GOT3 (cell line): ENCODE measurements at places on chromosomes 16 and 17.

GRCh38 chr16:24977678-24978075 is 37.5 kb downstream of the ARHGAP17 start:
- no peak for DNase-seq

GRCh38 chr16:79972053-79972704 is 371.6 kb upstream of the MAF start:
- DNase-seq: no peak

DNA sequence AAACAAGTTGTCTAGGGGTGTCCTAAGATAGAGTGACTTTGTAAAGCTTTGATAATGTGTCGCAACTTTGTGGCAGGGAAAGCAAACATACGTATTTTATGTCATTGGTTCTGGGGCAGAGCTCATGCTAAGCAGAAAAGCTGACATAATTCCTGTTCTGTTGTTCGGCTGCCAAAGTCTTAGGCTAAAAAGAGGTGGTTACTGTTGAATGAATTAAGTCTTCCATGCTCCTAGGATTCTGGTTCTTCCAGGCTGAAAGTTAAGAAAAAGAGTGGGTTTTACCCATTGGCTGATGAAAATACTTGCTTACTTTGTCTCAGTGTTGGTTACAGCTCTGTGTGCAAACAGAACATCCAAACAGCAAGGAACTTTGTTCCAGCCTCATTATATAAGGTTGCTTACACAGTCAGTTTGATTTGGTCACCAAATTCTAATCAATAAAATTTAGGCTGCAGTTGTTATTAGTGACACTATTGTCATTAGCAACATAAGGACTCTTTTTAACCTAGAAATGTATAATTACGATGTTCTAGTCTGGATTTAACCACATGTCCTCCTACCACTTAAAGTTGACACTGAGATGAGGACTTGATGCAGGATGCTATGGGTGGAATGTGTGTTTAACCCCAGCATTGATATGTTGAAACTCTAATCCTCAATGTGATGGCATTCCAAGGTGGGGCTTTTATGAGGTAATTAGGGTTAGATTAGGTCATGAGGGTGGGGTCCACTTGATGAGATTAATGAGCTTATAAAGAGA is 114.0 kb upstream of the GOT2 start:
- DNase-seq: no peak

- DNase-seq: no peak
Observed at GRCh38 chr17:79176792-79177601, 102.4 kb downstream of the ENGASE start.

GRCh38 chr16:62363501-62363900 is 327.3 kb upstream of the CDH8 start:
- DNase-seq: no peak

GRCh38 chr17:28227316-28228108 is 91.5 kb upstream of the TMEM97 start:
- DNase-seq: no peak

- DNase-seq: no peak
Observed at GRCh38 chr16:69514356-69514755, 51.4 kb upstream of the NFAT5 start.

GRCh38 chr17:80805032-80805751 is 186.4 kb upstream of the CHMP6 start:
- DNase-seq: no peak

DNA sequence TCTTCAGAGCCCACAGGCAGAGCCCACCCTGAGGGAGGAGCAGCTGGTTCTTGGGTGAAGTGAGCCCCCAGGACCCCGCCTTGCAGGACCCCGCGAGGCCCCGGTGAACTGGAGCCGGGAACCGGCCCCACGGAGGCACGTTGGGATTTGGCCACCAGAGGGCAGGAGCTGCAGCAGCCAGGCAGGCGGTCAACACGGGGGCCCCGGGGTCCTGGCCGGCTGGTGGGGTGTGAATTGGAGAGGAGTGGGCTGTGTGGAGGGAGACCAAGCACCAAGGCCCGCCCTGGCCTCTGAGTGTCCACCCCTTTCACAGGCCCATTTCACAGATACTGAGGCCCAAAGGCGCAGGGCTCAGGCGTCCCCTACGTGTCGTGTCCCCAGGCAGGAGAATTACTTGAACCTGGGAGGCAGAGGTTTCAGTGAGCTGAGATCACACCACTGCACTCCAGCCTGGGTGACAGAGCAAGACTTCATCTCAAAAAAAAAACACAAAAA is 2.2 kb downstream of the DPEP1 start:
- DNase-seq: no peak

GRCh38 chr17:6524520-6524919 is 31.8 kb downstream of the PITPNM3 start:
- DNase-seq: no peak

- DNase-seq: no peak
Observed at GRCh38 chr17:5952518-5952917, 117.7 kb upstream of the WSCD1 start.
